HAP-1 (cell line): ENCODE measurements at places on chromosomes 12 and 14.
A peak's percentile ranks its signal among the peaks of the same experiment; 100 is the strongest.

DNA sequence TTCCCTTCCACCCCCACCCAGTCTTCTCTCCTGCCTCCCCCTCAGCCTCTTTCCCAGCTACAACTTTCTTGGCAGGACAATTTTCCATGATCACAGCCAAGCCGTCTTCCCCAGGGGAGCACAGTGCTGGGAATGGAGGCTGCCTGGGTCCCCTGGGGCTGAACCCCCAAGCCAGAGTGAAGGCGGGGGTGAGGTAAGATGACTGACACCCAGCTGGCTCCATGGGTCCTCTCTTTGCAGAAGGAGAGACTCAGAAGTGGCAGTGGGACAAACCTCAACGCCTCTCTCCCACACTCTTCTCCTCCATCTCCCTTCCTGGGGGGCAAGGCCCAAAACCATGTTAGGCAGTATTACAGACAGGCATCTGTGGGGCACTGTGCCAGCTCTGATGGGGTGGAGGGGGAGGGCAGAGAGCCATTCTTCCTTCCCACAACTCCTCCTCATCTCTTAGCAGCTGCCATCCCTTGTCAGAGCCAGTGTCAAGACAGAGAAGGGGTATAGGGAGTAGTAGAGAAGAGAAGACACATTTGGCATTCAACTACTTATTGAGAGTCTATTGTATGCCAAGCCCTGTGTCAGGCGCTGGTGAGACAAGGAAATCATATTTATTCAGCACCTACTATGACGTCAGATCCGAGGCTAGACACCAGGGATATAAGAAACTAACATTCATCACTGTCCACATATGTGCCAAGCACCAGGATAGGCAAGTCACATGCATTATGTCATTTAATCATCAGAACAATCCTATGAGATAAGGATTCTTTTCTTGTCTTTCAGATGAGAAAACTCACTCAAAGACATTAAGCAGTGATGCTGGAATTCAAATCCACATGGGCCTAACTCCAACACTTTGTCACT, 3.6 kb downstream of the ITGA7 start:
- no peak for DNase-seq

DNA sequence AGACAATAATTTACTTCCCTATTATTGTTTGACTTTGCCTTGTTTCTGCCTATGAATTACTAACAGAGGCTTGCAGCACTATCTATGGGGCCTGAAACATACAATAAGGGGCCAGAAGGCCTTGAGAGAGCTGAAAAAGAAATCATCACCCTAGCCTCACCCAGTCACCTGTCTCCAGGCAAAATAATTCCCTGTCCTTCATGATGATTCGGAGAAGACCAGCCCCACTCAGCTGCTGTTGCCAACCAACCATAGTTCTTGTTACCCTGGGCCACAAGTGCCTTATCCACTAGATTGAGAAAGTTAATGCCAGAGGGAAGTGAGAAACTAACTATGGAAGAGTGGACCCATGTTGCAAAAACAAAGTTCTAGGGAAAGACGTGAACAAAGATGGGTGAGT, 97.1 kb downstream of the ARF6 start:
- no peak for DNase-seq

- no peak for DNase-seq
Measured at GRCh38 chr14:71536927-71537772, 395.1 kb upstream of the RGS6 start.

DNA sequence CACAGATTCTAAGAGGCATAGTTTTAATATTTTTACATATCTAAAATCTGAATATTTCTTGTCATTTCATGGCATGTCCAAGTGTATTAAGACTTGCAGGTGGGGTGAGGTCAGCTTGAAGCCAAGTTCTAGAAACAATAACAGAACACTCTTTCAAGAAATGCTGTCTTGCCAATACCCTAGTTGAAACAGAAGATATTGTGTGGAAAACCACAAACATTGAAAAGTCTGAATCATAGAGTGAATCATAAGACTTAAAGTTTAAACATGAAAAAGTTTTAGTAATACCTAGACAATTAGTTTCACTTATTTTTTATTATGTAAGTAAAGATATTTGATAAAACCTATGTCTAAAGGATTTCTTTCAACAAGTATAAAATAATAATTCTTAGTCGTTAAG, 191.5 kb upstream of the CAND1 start:
- DNase-seq = no peak

GRCh38 chr12:7751394-7751793, 4.2 kb upstream of the CLEC4C start:
- no peak for DNase-seq

DNA sequence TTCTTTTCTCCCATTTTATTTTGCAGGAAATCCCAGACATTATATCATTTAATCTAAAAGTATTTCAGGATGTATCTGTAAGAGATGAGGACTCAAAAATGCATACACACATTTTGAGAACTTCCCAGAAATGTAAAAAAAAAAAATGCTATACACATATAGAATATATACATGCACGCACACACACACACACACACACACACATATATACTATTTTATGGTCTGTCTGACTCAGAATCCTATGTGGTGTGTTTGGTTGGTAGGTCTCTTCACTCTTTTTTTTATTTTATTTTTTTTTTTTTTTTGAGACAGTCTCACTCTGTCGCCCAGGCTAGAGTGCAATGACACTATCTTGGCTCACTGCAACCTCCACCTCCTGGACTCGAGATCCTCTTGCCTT, 65.5 kb downstream of the FBXO34 start:
- DNase-seq = no peak

GRCh38 chr12:6165395-6165794, 34.8 kb upstream of the CD9 start:
- DNase-seq = no peak

DNA sequence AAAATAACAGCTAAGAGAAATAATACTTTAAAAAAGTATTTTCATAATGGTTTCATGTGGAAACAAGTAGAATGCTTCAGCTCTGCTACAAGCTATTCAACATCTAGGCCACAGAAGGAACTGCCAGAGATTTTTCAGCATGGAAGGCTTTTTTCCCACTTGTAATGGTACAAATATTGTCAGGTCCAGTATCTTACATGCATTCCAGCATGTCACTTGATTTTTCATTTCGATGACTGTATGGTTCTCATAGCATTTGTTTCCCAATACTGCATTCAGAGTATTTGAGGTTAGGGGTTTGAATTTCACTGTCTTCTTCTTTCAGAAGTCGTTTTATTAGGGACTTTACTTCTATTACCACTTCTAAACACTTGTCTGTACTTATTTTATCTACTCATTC, 1701.5 kb upstream of the FLRT2 start:
- no peak for DNase-seq

GRCh38 chr14:72614891-72615415, 278.9 kb downstream of the DPF3 start:
- no peak for DNase-seq

GRCh38 chr12:38402811-38403210, 86.2 kb downstream of the ALG10B start:
- peak; percentile 67 for DNase-seq

- DNase-seq = no peak
Measured at GRCh38 chr12:104627990-104628830, 171.5 kb downstream of the CHST11 start.

GRCh38 chr12:94491489-94491888, 31.8 kb upstream of the CEP83 start:
- DNase-seq = no peak

DNA sequence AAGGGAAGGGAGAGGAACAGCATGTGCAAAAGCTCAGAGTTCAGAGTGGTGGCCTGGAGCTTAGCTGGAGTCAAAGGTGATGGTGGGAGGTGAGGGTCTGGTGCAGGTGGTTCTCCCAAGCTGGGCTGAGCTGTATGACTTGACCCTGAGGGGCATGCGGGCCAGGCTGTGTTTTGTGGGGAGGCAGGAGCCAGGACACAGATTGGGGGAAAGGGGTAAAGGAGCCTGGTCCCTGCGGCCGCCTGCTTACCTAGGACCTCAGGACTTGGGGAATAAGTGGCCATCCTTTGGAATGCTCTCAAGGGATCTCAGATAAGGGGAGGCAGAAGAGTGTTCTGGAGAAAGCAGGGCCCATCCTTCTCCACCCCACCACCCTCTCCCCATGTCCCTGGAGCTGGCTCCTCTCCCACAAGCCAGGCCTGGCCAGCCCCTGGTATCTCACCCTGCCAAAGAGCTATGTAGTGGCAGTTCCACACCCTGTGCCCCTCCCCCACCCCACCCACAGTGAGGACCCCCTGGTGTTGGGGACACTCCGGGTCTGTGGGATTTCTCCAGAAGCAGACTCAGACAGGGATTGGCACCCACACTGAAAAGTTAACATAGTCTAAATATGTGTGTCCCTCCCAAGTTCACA, 19.9 kb upstream of the CEP170B start:
- no peak for DNase-seq

GRCh38 chr12:25100194-25101091, 94.5 kb downstream of the DNAI7 start:
- no peak for DNase-seq

- no peak for DNase-seq
Measured at GRCh38 chr12:117033382-117034221, 65.6 kb downstream of the TESC start.

DNA sequence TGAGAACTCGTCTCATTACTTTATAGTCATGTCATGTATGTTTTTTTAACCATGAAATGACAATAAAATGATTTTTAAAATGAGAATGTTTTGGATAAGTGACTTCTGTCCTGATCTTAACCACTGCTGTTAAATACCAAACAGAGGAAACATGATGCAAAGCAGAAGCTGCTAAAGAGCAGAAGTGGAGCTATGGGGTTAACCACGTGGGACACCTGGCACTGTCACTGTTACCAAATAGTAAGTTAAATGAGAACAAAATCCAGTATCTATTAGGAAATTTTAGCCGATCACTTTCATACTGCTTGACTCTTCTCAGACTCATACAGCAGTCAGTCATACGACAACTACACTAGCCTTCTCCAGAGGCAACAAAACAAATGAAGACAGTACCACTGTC, 82.4 kb downstream of the SCAF11 start:
- DNase-seq = no peak

DNA sequence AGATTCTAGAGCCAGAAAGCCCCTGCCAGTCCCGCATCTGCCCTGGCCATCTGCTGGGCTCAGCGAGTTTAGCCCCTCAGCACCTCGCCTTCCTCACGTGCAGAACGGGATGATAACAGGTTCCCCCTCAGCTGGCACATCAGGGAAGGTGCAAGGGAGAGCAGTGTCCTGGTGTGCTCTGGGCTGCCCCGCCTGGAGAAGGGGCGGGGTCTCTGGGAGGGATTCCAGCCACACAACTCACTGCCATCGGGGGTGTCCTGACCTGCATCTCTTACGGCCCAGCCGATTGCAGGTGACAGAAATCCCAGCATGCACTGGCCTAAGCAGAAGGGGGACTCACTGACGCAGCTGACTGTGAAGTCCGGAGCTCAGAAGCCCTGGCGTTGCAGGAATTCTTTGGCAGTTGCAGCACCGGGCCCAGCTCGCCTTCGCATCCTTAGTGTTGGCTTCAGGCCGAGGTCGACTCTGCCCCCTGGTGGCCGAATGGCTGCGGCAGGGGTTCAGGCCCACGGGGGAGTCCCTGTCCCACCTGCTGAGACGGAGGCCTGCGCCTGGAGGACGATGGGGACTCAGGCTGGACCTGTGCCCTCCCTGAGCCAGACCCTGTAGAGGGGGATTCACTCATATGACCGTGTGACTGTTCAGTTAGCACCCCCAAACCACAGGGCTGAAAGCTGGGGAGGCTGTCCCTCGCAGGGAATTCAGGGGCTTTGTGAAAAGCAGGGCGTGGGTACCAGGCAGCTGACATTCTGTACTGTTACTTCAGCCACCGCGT, 178.6 kb downstream of the ADGRD1 start:
- DNase-seq = peak; percentile 91

GRCh38 chr14:93121030-93121834, 5.5 kb upstream of the ITPK1 start:
- DNase-seq = no peak

GRCh38 chr14:22026527-22026926, 352.9 kb upstream of the OR4E1 start:
- DNase-seq = no peak
